ENCODE measurements at places on chromosomes 4 and X.

- no peak for DNase-seq
These were observed 105.2 kb upstream of the BMP3 start for GRCh38 chr4:80925293-80925692.

DNA sequence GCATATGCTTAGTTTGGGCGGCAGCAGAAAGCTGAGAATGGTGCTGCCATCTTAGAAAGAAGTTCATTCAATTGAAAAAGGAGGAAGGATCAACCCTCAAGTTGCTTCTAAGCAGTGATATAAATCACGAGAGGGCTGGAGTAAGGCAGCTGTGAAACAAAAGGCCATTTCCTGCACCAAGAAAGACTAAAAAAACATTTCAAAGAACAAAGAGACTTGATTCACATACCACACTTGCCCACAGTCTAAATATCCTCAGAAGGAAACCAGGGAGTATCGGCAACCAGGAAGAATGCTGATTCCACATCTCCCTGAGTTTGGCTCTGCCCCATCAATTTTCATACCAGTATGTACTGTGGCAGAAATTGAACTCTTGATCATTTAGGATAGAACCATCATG, 240.1 kb downstream of the OPHN1 start:
- no peak for DNase-seq

DNA sequence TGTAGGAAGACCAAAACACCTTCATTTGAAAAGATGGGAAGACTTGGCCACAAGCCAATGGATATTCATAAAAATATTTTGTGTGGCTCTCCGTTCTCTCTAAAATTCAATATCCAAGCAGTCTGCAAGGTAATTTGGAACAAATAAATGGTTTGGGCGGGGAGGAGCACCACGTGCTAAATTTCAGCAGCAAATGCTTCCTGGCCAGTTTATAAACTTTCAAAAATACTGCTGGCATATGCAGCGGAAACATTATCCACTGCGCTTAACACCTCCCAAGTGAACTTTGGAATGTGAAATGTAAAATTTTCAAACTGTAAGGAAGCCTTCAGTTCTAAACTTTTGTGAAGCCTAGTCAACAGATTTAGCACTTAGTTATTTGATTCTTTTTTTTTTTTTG, 191.0 kb downstream of the NSUN7 start:
- DNase-seq = no peak

DNA sequence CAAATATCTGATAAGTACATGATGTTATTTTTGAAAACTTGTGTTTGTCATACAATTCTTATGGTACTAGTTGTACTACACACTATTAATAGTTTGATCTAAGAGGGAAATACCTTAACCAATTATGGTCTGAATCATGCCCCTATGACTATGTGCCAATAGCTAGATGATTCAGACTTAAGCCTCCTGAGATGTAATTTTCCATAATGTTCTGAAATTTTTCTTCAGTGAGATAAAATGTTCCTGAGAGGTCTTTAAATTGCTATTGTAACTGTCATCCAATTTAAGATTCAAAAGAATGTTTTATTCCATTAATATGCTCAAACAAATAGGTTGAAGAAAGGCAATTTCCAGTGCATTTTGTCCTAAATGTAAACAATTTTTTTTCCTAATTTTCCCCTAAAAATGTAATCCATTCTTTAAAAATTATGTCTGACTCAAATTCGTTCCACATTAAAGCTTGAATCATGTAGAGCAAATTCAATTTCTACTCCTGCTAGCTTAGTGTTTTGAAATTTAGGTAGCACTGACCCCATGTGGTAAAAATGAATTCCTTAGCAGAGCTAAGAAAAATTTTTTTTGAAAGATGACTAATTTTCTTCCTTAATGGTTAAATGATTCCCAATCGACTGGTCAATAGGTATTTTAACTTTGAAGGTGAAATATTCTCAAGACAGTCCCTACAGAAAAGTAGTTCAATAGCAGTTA, 49.1 kb downstream of the APOOL start:
- no peak for DNase-seq

DNA sequence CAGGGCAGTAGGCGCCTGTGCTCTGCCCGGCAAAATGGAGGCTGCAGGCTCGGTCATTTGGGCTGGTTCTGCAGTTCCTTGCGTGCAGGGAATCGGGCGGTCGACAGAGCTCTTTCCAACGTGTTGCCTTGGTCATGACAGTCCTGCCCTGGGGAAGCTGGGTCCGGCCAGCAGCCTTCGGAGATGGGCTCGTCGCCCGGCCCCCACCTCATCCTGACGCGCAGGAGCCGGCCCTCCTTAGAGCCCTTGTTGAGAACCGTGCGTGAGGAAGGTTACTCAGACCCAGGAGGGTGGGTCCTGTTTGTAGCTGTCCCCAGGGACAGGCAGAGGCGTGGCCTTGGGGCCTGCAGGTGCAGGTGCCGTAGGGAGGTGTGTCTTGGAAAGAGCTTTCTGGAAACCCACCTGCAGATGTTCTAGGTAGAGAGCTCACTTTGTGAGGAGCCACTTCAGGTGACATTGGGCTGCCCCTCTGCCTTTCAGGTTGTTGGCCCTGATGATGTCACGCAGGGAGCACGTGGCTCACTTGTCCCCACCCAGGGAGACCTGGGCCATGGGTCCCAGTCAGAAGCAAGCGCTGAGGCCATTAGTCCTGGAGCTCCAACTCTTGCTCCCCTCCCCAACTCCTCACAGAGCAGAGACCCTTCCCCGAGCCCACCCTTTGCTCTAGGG, 15.2 kb upstream of the HGFAC start:
- no peak for DNase-seq

- no peak for DNase-seq
These were observed 186.9 kb upstream of the HS3ST1 start for GRCh38 chr4:11615601-11616000.

DNA sequence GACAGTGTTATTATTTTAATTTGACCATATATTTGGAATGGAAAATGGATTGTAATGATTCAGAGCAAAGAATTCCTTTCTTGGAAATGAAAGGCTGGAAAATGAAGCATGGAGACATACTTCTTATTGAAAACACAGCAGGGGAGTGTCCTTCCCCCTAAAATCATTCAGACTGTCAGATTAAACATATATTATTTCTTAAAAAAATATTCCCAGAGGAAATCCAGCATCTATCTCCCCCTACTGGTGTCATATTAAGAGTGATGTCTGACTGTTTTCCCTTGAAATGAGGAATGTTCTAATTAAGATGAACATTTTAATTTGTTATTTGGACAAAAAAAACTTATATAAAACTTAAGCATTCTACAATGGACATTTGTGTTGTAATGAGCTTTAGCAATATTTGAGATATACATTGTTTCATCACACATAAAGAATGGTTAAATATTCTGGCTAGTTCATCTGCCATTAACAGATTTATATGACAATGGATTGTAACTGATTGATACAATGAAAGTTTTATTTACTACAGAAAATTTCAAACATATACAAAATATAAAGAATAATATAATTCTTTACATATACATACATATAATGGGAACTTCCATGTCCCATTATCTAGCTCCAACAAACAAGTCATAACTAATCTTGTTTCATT, 264.6 kb downstream of the SPRY1 start:
- no peak for DNase-seq

DNA sequence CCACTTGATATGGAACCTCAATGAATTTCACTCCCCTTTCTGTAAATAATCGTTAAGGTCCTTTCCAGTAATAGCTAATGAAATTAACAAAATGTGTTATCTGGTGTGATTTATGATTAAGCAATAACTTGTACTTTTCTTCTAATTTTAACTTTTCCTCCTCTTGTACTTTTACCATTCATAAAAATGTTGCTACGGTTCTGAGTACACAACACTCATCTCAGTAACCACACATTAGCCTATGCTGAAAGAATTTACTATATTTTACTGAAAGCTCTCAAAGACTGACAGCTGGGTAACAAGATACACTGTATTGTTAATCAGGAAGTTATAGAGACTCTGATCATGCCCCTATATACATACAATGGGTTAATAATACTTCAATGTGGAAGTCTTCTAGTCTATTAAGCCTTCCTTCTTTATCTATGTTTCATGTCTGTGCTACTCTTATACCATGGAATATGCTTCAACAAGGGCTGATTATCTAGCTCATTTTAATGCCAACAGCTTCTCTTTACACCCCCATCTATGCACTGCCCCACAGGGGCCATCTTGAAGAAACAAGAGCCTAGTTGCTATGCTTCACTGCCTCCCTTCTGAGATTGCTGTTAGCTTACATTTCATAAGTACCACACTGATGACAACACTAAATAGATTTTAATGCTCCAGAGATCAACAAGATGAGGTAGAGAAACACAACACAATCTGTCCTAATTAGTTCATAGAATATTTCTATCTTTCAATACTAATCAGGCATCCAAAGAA, 39.1 kb downstream of the LAMP2 start:
- DNase-seq = no peak

GRCh38 chr4:3320361-3321023, 27.7 kb downstream of the RGS12 start:
- no peak for DNase-seq

GRCh38 chr4:173415092-173415491, 16.2 kb upstream of the SCRG1 start:
- no peak for DNase-seq

GRCh38 chr4:184306949-184307348, 89.3 kb upstream of the ENPP6 start:
- DNase-seq = no peak

- no peak for DNase-seq
These were observed 680.4 kb downstream of the DMD start for GRCh38 chrX:32530802-32531403.

DNA sequence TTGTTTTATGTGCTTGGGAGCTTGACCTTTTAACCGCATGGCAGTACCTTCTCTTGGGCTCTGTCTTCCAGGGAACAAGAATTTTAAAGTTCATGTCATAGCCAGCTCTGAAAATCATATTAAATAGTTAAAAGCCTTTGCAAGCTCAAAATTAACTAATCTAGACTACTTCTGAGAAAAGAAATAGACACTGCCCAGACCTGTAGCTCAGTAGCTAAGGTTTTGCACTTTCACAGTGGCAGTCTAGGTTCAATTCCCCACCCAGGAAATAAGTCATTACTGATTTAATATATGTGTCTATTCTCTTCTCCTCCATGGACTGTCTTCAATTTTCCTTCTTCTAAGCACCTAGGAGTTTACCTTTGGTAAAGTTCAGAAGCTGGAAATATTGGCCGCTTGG, 27.4 kb downstream of the HSD17B11 start:
- no peak for DNase-seq

- DNase-seq = no peak
These were observed 106.4 kb downstream of the SLIT2 start for GRCh38 chr4:20358110-20358509.

- DNase-seq = no peak
These were observed 144.6 kb downstream of the TBL1X start for GRCh38 chrX:9609499-9609898.

DNA sequence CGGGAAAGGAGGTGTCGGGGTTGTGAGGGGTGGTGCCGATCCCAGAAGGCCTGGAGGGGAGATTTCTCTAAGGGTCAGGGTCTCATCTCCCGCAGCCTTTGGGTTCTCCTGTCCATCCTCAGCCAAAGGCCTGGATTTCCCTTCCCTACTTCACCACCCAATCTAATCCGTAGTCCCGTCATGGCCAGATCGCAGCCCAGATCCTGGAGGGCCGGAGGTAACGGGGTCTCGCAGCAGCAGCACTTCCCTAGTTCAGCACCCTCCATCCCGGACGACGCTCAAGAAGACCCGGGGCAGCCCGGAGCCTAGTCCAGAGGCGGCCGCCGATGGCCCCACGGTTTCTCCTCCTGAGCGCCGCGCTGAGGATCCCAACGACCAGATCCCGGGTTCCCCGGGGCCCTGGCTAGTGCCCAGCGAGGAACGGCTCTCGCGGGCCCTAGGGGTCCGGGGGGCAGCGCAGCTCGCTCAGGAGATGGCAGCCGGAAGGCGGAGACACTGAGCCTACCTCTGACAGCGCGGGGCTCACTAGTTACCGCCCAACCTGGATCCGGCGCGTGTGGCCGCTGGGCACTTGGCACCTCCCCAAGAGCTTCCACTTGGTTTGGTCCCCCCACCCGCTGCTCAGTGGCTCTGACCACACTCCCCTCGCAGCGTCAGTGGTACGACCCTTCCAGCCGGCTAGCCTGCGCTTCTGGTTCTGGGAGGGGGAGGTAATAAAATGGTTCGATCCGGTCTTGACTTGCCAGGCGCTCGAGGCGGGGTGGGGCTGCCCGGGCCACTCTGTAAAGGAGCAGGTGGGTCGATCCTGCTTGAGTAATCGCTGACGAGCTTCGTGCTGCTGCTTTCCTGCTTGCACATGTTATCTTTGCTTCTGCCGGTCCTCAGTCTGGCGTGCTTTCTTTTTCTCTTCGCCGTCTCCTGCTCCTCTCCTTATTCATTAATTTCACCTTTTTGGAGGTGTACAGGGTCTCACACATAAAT, 3.6 kb downstream of the MAGIX start:
- peak; percentile 47 for DNase-seq

DNA sequence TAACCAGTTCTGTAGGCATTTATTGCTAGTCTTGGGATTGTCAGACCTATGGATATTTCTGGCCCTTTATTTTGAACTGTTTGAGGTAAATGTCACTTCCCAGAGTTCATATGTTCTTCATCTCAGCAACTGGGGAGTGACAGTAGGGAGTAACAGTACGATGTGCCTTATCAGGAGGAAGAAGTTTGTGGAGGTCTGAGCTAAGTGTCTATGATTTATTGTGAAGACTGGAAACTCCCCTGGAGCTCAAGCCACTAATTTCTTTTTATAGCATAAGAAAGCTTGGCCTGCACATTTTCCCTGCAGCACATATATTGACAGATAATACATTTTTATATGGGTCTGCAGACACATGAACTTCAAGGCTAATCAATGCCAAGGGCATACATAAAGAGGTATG, 383.8 kb downstream of the GRXCR1 start:
- DNase-seq = no peak

GRCh38 chr4:2258091-2259035, 3.5 kb downstream of the MXD4 start:
- DNase-seq = no peak

DNA sequence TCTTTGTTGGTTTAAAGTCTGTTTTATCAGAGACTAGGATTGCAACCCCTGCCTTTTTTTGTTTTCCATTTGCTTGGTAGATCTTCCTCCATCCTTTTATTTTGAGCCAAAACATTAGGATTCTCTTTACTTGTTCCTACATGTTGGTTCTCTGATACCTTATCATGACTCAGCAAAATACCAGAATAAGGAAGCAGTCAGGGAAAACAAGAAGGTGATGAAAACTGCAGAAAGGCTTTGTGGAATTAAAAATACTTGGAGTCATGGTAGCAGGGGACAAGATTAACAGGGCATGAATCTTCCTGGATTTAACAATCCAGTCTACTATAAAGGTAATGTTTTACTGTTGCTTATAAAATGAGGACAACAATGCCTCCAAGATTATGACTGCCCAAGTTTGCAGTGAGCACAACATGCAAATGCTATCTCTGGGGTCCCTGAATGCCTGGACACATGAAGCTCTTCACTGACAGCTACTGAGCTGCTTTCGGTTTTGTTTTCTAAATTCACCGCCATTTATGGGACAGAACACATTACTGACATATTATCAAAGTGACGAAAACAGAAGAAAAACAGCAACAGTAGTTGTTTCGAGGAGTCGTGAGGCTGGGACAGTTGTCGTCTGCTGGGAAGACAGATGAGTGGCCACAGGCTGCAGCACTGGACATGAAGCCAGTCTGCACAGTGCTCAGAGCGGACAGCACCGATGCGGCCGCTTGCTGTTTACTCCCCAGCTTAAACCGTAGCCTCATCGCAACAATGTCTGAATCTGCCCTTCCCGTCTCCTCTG, 174.5 kb upstream of the DKK2 start:
- no peak for DNase-seq

Data from stimulated activated CD8-positive, alpha-beta memory T cell treated with anti-CD3 and anti-CD28 coated beads, Interleukin-4, amount 100 ng/mL, for 24 hours (primary cell).